ENCODE measurements at places on chromosomes 1 and 21.

DNA sequence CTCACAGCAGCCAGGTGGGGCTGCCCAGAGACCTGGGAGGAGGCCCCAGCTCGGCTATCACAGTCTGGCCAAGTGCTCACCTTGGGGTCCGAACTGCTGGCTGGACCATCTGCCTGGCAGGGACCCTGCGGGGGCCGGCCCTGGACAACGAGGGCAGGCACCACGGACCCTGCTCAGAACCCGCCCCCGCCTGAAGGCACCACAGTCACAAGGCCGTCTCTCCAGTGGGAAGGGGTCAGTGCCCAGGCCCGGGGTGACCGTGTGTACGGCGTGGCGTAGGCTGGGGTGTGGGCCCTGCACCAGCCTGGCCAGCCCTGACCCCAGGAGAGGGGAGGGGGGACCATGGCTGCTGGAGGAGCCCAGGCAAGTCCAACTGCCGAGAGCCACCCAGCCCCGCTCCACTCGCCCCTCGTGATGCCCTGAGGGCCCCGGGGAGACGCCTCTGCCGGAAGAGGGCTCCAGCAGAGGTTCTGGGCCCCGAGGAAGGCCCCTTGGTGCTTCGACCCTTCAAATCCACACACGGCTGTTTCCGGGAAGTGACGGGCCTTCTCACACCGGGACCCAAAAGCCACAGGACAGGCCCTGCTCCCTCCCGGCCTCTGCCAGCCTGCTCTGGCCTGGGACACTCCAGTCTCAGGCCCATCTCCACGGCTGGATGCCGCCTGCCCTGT lies 11.2 kb upstream of the RNF223 start:
- no peak for DNase-seq

- no peak for DNase-seq
Observed at GRCh38 chr1:17579951-17580939, 40.7 kb downstream of the ARHGEF10L start.

DNA sequence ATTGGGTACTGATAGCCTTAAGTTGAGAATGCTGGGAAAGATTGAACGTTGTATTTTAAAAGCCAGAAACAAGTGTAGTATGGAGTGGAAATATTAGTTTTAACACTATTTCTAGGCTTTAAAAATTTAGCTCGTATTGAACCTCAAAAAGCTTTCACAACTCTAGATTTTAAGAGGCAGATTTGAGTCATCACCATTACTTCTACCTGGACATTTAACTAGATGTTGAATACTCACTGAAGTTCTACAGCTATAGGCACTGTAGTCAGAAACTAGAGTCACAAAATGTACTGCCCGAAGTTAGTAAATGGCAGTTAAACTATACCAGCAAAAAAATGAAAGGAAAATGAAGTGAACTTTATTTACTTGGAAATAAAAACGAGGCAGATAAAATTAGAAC lies 96.5 kb downstream of the NEK7 start:
- DNase-seq, result no peak

DNA sequence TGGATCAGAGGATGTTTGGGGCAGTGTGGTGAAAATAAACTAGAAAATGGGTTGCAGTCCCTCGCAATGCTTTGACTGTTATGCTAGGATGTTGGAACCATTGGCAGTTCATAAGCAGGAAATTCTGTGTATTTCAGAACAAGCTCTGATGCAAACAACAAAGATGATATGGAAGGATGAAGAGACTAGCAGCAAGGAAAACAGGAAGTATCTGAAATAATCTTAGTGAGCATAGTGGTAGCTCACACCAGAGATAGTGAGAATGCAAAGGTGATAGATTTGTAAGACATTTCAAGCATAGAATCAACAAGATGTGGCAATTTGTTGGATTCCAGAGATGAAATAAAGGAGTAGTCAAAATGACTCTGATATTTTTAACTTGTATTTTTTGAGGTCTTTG lies 11.1 kb upstream of the RCC1 start:
- DNase-seq, result no peak

DNA sequence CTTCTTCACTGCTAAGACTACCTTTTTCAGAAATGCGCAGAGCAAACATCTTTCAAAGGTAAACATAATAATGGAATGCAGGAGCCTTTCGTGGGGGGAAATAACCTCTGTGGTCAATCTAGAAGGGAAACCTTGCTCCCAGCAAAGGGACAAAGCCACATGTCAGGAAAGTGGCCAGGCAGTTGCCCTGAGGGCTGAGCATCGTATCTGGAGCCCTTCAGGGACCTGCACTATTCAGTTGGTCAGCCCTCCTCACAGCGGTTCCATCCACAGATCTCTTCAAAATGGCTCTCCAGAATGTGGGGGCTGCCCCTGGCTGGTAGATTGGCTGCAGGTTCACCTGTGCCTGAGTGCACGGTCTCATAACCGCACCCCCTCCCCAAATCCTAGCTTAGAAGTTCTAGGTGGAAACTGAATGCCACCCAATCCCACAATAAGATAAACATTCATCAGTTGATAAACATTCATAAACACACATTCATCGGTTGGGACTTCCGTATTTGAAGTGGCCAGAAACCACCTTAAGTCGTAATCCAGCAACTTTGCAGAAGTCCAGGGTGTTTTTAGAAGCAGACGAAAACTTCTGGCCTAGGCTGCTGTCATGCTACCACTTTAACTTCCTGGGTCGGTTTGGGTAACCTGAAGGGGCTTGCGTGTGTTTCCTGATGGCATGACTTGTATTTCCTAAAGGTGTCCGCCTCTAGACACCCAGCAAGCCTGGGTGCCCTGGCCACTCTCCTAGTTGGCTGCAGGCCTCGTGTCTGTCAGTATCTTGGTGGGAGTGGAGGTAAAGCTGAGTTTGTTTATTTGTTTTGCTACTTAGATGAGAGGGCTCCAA lies 50.5 kb downstream of the RASSF5 start:
- DNase-seq, result no peak

GRCh38 chr1:179025125-179025974 lies at the start of gene FAM20B:
FAM20B (plus strand) TSS chr1:179025894; CDS start chr1:179043848, 17,954 bp downstream.
- peak; percentile 90 for DNase-seq

DNA sequence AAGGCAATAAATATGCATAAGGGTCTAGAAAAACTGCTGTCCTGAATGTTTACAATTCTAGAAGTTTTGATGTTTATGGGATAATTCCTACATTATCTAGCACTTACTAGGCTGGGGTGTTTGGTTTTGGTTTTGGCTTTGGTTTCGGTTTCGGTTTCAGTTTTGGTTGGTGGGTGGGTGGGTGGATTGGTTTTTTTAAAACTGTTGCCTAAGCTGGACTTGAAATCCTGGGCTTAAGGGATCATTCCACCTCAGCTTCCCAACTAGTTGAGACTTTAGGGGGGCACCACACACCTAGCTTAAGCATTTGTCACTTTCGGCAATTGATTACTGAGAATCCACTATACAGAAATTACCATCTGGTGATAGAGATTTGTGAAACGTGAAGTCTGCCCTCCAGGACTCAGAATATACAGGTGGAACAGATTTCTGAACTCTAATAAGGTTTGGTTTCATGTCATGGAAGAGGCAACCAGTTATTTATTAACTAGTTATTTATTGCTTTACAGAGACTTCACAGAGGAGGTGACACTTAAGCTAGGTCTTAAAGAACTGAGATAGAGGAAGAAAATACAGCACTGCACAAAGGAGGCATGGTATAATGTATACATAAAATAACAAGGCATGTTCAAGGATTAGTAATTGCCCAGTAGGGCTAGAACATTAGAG lies 69.6 kb downstream of the PIK3R3 start:
- peak; percentile 60 for DNase-seq

GRCh38 chr1:239067480-239067879 lies 318.9 kb upstream of the CHRM3 start:
- no peak for DNase-seq

DNA sequence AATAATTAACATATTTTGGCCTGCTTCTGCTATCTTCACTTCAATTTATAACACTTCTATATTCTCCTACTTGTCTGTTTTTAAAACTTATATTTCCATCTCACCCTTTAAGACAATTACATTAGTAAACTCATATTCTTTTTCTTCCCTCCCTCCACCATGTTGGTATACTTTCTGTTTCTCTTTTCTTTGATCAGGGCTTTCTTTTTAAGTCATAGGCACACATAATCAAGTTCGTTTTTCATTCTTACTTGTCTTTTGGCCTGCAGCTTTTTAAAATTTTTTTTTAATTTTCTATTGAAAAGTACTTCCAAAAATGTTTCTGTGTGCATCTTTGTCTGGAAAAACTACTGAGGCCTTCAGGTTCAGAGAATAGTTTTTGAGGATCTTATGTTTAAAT lies 2.3 kb downstream of the PYHIN1 start:
- no peak for DNase-seq

DNA sequence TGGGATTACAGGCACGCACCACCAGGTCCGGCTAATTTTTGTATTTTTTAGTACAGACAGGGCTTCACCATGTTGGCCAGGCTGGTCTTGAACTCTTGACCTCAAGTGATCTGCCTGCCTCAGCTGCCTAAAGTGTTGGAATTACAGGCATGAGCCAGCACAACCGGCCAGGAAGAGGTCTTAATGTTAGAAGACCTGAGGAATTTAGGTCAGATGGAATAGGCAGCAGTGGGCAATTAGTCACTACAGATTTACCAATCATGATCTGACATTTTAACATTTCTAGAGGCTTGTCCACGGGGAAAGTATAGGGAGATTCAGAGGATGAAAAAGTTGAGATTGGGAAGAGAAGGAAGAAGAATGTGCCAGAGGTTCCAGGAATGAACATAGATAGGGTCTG lies 8.9 kb upstream of the APP start:
- no peak for DNase-seq

GRCh38 chr1:52926864-52927211 lies 238 bp upstream of the SCP2 start:
- DNase-seq, result no peak

DNA sequence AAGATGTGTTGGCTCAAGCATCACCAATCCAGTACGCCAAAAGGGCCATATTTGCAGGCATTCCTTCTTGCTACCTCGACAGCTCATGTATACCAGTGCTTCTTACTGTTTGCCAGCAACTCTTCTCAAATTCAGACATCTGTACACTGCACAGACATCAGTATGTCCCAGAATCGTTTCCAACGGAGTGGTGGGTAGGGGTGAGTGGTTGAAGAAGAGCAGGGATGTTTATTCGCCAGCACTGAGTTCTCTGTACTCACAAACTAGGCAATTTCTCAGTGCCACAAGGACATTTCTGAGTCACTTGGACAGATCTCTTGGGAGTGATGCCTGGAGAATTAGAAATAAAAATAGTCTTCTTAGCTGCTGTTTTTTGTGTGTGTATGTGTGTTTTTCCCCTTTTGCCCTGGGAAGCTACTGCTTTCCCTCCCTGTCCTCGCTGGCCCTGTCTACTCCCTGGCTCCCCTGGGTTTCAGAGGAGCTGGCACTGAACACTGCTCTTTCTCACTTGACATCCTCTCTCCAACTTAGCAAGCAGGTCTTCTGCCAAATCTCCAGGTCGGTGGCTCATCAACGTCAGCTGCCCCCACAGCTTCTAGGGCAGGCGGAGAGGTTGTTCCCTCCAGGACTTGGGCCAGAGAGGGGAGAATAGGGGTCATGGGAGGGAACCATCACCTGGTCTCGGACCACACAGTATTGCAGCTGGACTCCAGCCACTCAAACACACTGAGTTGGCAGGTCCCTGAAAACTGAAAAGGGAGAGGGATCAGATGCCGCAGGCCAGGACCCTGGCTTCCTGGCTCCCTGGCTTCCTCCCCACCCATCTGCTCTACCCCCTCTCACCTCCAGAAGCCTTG lies 90.5 kb downstream of the NMNAT2 start:
- DNase-seq, result no peak

DNA sequence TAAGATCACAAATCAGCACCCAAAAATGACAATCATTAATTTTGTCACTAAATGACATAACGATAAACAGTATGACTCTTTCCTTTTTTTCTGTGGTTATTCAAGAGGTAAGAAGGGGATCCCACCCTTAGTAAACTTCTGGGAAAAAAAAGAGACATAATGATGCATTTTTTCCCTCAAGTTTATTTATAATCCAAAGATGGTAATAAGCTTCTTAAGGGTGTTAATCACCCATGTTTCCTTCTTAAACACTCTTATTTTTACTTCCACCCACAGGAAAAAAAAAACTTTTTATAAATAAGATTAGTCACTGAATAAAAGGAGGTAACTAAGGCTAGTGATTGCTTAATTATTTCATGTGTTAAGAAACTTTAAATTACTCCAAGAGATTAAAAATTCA lies 24.7 kb downstream of the RGS1 start:
- no peak for DNase-seq

DNA sequence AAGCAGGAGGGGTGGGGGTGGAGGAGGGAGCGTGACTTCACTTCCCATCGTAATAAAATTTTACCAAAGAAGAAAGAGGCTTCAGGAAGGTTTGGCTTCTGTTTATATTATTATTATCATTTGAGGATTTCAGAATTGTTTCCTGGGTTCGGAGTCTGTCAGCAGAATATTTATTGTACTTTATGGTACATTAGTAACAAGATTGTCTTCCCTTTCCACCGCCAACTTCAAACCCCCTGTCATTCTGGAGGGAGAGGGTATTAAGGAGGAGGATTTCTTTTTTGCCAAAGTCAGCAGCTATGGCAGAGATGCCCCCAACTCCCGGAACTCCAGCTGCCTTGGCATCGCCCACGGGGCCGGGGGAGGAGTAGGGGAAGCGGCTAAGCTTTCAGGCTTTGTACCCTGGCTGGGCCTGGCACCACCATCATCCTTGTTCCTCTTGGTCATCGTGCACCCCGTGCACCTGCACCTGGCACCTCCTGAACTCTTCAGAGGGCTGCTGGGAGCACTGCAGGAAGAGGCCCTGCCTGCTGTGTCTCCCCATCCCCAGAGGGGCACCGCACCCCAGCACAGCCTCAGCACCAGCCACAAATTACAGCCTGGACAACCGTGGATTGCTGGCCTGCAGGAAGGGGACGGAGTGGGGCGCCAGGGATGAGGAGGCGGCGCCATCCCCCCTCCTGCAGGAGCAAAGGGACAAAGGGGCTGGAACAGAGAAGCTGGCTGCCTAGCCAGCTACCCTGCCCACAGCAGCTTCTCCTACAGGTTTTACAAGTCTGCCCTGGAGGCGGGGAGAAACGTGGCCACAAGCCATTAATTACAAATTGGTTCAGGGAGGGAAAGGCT lies 24.0 kb upstream of the PAX7 start:
- no peak for DNase-seq

GRCh38 chr1:63403386-63403785 lies 36.0 kb downstream of the ALG6 start:
- no peak for DNase-seq

DNA sequence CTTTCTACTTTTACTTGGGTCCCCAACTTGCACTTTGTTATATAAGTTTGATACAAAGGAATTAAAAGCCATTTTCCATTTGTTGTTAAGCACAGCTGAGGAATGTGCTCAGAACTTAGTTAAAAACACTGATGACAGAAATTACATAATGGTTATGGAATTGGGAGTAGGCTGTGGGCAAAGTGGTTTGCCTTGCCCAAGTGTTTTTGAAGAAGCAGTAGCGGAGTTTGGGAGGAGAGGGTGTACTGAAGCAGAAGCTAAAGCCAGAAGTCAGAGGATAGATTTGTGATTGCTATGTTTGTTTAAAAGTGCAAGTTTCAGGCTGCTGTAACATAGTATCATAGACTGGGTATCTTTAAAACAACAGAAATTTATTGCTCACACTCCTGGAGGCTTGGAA lies 391.8 kb downstream of the DUSP10 start:
- no peak for DNase-seq

Data from activated CD4-positive, alpha-beta T cell treated with anti-CD3 and anti-CD28 coated beads, Interleukin-2, amount 50 U/mL, for 48 hours (primary cell).